ENCODE measurements at places on chromosomes 13 and 19. TPM values are rescaled to one million over a fixed set of nuclear protein-coding genes. Genes with fewer than 3 reads are reported as not detected.

ABCA7 gene
- 10.4 TPM for total RNA-seq

MAMSTR gene
- total RNA-seq = 0.23 TPM

TNNT1 gene
- total RNA-seq = 0.18 TPM

RASIP1 gene
- total RNA-seq = 3.1 TPM

CLDND2 gene
- not detected for total RNA-seq

MBOAT7 gene
- 34.3 TPM for total RNA-seq

TLE2 gene
- total RNA-seq = 12.8 TPM

PLIN5 gene
- total RNA-seq = 136 TPM

MBD3L2 gene
- not detected for total RNA-seq

DNA sequence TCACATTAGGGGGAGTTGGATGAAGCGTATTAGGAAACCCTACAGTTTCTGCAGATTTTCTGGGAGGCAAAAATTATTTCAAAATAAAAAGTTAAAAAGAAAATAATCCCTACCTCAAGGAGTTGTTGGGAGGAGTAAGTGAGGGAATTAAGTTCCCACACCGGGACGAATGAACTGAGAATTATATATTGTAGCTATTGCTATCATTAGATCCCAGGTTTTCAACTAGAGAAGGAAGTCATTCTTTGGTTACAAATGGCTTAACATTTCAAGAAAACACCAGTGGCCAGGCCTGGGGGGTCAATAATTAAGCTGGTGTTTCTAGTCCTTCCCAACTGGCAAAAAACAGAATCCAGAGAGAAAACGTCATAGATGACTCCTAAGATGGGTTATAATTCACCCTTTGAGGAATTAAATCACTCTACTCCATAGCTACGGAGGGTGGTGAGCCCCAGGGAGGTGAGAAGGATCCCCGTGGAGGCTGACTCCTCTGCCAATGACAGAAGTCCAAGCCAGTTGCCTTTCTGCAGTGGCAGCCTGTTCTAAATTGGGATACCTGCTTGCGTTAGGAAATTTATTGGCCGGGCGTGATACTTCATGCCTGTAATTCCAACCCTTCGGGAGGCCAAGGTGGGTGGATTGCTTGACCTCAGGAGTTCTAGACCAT is 1.2 kb upstream of the MYDGF start:
- DNase-seq = no peak

DNA sequence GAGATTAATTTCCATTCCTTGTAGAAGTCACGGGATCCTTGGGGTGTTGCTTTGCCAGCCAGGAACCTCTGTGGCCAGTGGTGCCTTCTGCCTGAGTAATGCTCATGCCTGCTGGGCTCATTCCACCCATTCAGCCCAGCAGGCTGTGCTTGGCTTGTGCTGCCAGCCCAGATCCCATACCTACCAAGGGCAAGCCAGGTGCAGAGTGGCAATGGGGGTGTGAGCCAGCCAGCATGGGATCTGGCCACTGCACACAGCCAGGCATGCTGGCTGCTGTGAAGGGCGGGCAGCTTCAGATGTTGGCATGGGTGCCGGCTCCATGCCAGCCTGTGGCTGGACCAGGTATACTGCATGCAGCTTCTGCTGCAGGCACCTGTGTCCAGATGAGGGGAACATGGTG is 42.5 kb downstream of the WDFY2 start:
- no peak for DNase-seq

GRCh38 chr19:34254698-34255432 is 511 bp downstream of the GARRE1 start:
- DNase-seq = peak; percentile 57

DNA sequence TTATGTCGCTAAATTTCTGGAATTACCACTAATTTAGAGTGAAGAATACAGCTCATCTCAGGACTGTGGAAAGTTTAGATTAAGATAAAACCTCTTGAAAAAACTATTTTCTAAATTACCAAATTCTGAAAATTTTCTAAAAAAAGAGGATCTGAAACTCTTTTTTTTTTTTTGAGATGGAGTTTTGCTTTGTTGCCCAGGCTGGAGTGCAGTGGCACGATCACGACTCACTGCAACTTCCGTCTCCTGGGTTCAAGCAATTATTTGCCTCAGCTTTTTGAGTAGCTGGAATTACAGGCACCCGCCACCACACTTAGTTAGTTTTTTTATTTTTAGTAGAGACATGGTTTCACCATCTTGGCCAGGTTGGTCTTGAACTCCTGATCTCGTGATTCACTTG is 16.6 kb upstream of the ZNF253 start:
- no peak for DNase-seq

DNA sequence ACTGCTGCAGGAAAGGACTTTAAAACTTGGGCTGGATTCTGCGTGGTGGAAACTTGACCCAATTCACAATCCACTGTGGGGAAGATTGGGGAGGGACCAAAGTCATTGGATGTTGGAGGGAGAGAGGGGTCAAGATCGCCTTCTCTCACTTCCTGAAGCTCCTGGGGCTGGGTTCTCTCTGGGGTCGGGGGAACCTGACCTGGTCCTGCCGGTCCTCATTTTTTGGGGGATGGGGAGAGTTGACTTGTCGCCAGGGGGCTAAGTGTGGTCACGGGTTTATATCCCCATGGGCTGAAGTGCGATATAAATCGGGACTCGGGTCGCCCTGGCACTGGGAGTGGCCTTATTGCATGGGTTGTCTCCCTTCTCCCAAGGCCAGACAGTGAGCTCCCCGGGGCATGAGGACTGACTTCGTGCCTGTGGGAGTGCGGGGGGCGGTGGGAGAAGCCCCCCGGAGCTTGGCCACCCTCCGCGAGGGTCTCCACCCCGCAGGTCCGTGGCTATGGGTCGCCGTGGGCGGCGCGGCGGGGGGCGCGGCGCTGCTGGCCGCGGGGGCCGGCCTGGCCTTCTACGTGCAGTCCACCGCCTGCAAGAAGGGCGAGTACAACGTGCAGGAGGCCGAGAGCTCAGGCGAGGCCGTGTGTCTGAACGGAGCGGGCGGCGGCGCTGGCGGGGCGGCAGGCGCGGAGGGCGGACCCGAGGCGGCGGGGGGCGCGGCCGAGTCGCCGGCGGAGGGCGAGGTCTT is 6.3 kb downstream of the ICAM5 start:
- no peak for DNase-seq

GRCh38 chr19:13707915-13708314 is 56.4 kb upstream of the MRI1 start:
- no peak for DNase-seq

DNA sequence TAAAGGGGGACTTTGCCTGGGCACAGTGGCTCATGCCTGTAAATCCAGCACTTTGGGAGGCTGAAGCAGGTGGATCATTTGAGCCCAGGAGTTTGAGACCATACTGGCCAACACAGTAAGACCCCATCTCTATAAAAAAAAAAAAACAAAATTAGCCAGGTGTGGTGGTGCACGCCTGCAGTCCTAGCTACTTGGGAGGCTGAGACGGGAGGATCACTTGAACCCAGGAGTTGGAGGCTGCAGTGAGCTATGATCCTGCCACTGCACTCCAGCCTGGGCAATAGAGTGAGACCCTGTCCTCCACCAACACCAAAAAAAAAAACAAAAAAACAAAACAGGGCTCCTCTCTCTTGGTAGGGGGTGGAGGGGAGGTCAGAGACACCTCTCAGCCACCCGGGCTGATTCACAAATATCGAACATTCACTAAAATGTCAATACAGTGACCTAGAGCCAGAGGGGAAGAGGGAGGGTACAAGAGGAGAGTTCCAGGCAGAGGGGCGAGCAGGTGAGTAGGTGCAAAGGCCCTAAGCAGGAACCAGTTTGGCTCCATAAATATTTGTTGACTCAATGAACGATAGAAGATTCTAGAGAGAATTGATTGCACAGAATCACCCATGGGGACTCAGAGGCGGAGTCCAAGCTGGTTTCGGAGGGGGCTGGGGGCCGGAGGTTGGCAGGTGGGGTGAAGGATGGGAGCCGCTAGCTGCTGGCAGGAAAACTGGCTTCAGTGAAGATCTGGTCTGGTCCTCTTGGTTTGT is 1.0 kb upstream of the CREB3L3 start:
- no peak for DNase-seq

DNA sequence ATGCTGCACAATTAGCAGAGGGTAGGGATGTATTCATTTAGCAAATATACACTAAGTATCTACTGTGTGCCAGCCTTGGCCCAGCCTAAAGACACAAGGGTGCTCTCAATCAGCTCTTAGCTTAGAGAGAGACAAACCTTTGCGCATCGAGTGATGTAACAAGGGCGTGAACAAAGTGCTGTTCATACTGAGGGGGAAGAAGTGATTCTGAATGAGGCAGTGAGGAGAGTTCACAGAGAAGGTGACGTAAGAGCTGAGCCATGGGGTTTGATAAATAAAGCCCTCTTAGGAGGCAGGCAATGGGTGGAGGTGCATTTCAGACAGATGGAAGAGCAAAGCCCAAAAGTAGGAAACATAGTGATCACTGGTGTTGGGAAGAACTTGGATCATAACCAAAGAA is 68.5 kb downstream of the FLT1 start:
- no peak for DNase-seq

DNA sequence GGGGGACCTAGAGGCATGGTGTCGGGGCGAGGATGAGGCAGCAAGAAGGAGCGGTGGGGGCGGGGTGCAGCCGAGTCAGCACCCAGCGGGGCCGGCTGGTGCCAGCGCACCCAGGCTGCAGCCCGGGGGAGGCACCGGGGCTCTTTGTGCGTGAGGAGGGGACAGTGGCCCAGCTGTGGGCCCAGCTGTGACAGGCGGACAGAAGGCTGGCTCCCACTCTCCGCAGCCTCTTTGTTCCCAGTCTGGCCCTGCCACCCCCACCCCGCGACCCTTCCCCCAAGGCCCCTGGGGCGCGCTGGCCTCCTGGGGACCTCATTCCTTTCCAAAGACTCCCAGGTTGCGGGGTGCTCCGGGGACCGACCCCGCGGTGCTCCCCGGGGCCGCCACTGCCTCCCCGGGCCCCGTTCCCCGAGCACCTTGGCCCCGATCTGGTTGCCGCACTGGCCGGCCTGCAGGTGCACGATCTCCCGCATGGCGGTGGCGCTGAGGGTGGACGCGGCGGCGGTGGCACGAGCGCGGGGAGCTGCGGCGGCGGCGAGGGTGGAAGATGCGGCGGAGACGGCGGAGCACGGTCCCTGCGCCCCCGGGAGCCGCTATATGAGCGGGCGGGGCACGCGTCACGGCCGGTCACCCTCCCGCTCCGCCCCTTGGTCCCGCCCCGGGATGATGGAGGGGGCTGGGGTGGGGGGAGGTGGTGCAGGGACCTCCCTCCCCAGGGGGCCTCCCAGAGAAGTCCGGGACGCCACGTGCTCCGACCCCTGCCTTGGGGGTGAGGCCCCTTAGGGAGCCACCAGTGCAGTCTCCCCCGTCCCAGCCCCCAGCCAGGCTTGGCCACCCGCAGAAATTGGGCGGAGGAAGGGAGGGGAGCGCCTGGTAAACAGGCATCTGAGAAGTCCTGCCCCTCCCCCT is at the start of gene TUBB4A:
Gene TUBB4A (minus strand): TSS at position 570 of the 909 bp plus-strand sequence. CDS start 97 bp downstream, at position 473.
- DNase-seq = no peak

DNA sequence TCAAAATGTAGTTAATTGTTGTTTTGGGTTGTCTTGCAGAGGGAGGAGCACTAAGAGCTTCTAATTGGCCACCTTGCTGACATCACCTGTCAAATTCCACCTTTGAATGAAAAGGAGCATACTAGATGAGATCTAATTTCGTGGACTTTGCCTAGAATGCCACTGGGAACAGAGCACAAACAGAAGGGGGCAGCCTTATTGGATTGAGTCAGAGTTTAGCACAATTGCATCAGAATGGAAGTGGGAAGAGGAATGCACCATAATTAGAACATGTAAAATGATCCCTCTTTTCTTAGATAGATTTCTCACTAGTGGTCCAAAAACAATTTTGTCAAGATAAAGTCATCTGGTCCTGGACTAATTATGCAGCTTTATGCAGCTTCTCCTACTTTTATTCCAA is 1552.2 kb downstream of the PCDH9 start:
- DNase-seq = no peak

- no peak for DNase-seq
These were observed 1.1 kb upstream of the PRKCG start for GRCh38 chr19:53880711-53881481.

DNA sequence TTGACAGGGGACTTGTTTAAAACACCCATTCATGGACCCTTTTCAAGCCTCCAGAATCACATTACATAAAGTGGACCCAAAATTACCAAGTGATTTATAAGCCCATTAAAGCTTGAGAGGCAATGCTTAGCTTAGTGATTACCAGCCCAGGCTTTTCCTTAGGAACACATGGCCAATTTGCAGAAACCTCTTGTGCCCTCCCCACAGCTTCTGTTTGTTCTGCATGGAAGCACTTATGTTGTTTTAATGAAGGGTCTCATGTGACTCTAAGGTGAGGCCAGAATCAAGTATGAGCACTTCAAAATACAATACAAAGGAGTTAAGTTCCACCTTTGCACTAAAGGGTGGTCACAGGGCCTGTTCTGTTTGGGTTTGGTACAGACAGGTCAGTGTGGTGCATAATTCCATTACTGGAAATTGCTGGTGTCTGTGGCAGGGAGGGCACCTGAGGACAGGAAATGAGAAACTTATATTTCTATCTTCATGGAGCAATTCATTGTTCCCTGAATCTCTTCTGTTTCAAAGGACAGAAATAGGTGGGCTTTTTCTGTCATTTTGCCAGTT is 15.3 kb downstream of the ZNF486 start:
- no peak for DNase-seq

- DNase-seq = no peak
These were observed 2.0 kb downstream of the ELF1 start for GRCh38 chr13:41017159-41017558.

- DNase-seq = no peak
These were observed 183.5 kb upstream of the TSC22D1 start for GRCh38 chr13:44759384-44760360.

- DNase-seq = no peak
These were observed 26.0 kb upstream of the PABPC3 start for GRCh38 chr13:25069911-25070310.

DNA sequence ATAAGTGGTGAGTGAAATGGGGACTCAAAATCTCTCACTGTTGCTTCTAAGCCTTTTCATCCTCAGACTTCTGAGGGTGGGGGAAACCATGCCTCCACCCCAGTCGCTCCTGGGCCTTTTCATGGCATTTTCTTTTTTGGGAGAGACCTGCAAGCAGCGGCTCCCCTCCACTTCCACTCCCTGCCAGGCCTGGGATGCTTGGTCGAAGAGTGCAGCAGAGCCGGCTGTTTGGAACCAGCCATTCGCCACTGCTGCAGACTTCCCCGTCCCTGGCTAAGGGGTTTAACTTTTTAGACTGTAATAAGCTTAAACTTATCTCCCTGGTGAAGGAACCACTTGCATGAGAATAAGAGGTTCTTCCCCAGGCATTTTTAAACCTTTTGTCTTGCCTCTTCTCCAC is 617.2 kb downstream of the PCDH9 start:
- no peak for DNase-seq

- DNase-seq = no peak
These were observed 363.7 kb downstream of the LIG4 start for GRCh38 chr13:107851670-107852069.

GRCh38 chr19:14432791-14433553 is at the start of gene PKN1:
Gene PKN1 (plus strand): TSS chr19:14433306. CDS start chr19:14433522, 216 bp downstream.
- no peak for DNase-seq

- no peak for DNase-seq
These were observed 1115.4 kb downstream of the SLITRK1 start for GRCh38 chr13:82766732-82767321.

Data from left lobe of liver (tissue), 2 donors.